ENCODE measurements at places on chromosomes 2 and 18.

DNA sequence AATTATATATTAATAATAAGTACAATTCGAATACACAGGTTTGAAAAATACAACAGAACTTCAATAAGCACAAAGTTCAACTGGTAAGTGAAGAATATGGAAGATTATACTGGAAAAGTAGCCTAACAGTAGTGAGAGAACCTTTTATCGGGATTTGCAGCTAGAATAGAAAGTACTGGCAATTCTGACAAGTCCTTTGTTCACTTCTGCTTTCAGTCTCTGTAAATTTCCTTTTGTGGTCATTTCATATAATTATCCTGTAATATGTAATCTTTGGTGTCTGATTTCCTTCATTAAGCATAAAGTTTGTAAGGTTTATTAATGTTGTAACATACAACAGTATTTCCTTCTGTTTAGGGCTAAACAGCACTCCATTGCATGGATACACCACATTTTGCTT is 67.2 kb downstream of the CUL3 start:
- DNase-seq, result no peak

DNA sequence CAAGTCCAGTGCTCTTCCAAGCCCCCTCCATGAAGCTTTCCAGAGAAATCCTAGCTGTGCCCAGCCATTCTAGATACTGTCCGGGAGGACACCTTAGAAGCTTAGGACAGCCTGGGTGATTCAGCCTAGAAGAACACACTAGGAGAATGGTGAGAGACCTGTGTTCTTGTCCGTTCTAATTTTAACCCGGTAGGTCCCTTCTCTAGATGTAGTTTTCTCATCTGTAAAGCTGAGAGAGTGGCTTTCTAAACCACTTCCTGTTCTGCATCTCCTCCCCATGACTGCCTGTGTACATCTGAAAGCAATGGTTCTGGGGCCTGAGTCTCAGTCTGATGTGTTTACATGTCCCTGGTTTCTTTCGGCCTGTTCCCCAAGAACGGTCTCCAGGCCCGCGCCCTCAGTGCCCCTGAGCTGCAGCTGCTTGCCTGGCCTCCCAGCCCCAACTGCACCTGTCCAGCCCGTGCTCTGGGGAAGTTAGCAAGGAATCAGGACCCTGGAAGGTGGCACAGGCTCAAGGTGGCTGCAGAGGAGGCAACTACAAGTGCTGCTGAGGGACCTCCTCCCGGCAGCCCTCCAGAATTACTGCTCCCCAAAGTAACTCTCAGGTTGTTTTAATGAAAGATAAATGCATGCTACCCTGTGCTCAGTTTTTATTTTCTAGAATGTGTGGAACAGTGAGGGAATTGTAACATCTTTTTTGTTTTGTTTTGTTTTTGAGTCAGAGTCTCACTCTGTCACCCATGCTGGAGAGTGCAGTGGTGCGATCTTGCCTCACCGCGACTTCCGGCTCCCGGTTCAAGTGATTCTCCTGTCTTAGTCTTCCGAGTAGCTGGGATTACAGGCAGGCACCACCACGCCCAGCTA is 105.9 kb downstream of the LBH start:
- peak; percentile 17 for DNase-seq

DNA sequence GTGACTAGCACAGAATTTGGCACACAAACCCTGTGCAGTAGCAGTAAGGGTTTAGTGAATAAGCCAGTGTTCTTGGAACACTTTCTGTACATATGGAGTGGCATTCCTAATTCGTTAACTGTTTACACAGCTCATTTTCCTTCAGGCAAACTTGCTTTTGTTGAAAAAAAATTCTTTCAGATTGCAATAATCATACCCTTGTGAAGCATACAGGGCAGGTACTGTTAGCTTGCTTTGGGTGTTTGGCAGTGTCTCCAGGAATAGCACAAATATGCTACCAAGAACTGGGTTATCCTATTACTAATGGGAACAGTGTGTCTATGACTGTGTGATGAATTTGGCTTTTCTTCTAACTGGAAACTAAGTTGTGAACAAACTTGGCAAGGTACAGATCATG is 33.4 kb downstream of the UGP2 start:
- DNase-seq, result no peak

DNA sequence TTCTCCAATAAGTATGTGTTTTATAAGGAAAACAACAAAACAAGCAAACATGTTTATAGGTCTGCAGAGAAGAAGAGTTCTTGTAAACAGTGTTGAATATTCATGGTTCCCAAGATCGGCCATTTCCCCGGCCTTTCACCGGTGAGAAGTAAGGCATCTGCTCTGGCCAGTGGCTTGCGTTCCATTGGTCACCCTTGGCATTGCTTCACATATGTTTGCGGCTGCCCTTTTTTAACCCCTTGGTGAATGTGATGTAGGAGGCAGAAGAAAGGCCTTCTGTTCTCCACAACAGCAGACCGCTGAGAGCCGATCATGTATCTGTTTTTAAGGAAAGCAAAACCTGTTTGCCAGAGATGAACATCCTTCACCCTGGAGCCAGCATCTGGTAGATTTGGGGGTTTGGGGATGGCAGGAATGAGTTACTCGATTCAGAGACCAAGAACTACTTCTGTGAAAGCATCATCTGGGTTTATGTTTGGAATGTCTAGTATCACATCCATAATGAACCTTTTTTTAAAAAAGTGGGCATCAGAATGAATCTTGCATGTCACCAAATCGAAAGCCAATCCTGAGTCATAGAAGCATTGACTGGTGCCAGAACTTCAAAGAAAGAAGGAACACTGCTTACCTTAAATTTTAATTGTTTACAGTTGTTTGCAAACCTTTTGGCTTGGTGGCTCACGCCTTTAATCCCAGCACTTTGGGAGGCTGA is 112.3 kb downstream of the AGAP1 start:
- DNase-seq, result no peak

GRCh38 chr18:79042276-79042675 is 26.9 kb upstream of the ATP9B start:
- DNase-seq, result no peak

DNA sequence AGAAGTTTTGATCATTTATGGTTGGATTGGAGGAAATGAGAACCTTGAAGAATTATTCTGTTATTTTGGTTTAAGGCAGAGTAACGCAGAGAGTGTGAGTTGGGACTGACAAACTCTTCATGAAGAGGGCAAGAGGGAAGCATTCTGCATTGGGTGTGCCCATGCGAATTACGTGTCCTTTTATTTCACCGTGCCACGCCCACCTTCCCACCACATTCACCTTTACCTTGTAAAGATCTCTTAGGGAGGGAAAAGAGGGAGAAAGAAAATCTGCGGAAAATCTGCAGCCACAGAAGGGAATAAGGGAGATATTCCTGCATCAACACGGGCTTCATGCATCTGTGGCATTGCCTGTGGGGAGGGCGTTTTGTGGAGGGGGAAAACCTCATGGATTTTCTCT is 31.8 kb downstream of the SLC9A4 start:
- DNase-seq, result no peak

DNA sequence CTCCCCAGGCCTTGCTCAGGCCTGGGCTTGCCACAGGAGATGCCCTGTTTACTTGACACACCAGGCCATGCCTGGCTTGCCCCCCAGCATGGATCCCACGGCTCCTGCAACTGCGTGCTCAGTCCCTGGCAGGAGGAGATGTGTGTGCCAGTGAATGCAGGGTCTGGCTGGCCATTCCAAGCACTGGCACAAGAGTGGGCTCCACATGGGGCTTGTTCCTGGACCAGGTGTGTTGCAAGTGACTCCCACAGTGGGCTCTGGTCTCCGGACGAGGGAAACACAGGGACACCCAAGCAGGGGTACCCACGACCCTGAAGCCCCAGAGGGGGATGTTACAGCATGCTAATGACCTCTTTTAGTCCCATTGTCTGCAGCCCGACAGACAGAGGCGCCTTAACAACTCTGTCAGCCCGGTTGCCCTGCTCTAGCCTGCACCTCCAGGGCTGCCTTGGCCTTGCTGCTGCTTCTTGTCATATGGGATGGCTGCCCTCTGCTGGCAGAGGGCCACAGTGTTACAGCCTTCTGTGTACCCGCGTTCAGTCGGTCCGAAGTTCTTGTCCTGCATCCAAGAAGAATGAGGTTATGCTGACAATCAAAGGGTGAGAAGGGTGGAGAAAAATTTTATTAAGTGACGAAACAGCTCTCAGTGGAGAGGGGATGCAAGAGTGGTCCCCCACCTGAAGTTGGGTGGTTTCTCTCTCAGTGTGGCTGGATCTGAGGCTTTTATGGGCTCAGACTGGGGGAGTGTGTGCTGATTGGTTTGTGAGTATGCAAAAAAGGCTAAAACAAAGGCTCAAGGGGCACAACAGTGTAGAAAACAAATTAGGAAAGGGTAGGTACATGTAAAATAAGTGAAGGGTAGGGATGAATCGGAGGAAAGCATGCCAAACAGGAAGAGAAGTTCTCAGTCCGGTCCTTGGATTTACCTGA is 180.4 kb downstream of the MBD5 start:
- DNase-seq, result peak; percentile 7

DNA sequence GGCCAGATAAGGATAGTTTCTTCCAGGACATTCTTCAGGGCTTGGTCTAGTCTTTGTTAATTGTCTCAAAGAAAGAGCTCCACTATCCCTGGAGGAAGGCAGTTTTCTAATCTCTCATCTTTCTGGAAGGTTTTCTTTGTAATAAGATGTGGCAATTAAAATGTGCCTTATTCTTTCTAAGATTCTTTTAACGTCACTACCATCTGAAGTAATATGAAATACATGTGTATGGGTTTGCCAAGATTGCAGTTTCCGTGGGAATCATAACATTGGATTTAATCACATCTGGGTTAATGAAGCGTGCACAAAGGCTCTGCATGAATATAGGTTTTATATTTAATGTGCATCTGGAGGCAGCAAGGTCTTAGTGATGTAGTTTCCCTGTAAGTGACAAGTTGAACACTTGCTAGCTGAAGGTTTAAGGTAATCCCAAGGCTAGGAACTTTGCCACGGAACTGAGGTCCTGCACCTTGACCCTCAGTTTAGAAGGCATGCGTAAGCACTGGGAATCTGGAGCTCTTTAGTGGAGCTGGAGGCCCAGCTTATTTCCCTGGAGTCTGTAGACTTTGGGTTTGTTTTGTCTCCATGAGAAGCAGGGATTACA is 25.7 kb downstream of the DIS3L2 start:
- DNase-seq, result no peak

- no peak for DNase-seq
Measured at GRCh38 chr2:9830685-9831410, 12.4 kb upstream of the TAF1B start.

- no peak for DNase-seq
Measured at GRCh38 chr2:239391286-239392071, 9.3 kb downstream of the HDAC4 start.

GRCh38 chr2:143877876-143878530 is 641.9 kb downstream of the ZEB2 start:
- DNase-seq, result no peak

Measured in activated T-cell treated with anti-CD3 and anti-CD28 coated beads for 1 hour (primary cell).